ENCODE measurements at places on chromosomes 12 and 14. TPM values are rescaled to one million over a fixed set of nuclear protein-coding genes. Genes with fewer than 3 reads are reported as not detected.

Gene PTPN6
- 28.4 TPM for total RNA-seq

Gene KRT83
- not detected for total RNA-seq

Gene DBX2
- not detected for total RNA-seq

Gene SLC25A47
- not detected for total RNA-seq

GRCh38 chr12:97336900-97337751, 125.5 kb upstream of the RMST start:
- H3K27ac ChIP-seq = no peak overlapping the region
- H3K4me3 ChIP-seq = no peak overlapping the region
- no peaks in the 10 kb centered on the region for H3K36me3 ChIP-seq
- DNase-seq = no peak
- no peaks in the 10 kb centered on the region for H3K27me3 ChIP-seq

- DNase-seq = no peak
- no peak overlapping the region for H3K27ac ChIP-seq
- no peaks in the 10 kb centered on the region for H3K36me3 ChIP-seq
- H3K27me3 ChIP-seq = peaks cover 26% of the 10 kb centered on the region
These were observed 1.7 kb upstream of the SMOC1 start for GRCh38 chr14:69877492-69877891.

DNA sequence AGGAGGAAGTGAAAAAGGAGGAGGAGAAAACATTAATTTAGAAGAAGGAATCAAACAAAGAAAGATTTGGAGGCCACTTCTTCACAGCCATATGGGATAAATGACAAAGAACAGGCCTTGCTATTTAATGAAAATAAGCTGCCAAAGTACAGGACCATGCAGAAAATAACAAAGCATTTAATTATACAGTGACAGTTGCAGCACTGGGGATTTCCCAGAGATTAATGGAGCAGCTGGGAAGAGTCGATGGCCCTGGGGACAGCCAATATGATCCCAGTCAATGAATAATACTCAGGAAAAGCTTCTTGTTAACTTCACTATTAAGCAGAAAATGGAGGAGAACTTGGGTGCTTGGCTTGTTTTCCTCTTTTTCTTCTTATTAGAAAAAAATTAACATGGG, 34.6 kb downstream of the RERG start:
- H3K27ac ChIP-seq = no peak overlapping the region
- H3K36me3 ChIP-seq = no peaks in the 10 kb centered on the region
- H3K4me3 ChIP-seq = no peak overlapping the region
- no peaks in the 10 kb centered on the region for H3K27me3 ChIP-seq
- H3K4me1 ChIP-seq = no peaks in the 10 kb centered on the region
- DNase-seq = no peak

DNA sequence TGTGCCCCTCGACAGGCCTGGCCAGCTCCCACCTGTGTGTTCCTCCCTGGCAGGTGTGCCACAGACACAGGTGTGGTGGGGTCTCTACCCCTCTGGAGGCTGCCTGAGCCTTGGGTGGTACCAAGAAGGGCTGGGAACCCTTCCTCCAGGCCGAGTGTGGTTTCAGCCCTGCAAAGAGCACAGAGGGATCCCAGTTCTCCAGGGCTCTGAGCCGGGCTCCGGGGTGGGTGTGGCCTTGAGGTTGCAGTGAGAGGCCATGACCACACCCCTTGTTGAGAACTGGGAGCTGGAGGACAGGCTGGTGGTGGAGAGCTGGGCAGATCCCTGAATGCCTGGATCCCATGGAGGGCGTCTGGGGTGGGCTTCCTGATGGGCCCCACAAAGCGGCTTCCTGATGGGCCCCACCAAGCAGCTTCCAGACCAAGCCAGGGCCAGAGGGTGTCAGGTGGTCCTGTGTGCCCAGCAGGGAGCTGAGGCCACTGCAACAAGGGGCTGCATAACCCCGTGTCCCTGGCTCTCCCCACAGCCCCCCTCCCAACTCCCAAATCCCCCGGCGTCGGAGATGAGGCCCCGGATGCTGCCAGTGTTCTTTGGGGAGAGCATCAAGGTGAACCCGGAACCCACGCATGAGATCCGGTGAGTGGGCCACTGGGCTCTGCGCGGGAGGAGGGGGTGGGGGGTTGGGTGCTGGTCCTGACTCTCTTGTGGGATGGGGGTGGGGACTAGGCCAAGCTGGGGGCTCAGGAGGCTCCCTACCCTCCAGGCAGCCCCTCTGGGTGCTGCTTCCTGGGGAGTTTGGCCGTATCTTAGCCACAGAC, 16.6 kb downstream of the RFLNA start:
- no peaks in the 10 kb centered on the region for H3K36me3 ChIP-seq
- no peak overlapping the region for H3K4me3 ChIP-seq
- DNase-seq = no peak

DNA sequence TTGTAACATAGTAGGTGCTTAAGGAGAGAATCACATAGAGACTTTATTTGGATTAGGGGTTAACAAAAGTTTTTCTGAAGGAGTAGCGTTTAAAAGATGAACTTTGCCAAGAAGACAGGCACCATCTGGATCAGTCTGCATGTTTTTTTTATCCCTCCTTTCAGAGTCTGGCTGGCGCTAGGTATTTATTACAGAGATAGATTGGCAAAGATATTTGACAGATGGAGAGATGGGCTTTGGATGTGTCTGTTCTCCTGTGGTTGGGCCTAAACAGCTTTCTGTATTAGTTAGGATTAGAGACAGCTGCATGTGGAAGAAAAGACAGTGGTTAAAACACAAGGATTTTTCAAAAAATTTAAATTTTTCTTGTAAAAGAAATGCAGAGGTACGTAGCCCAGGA, 133.9 kb downstream of the C12orf75 start:
- DNase-seq = no peak
- H3K27ac ChIP-seq = no peak overlapping the region
- H3K4me3 ChIP-seq = no peak overlapping the region
- H3K27me3 ChIP-seq = no peaks in the 10 kb centered on the region
- no peaks in the 10 kb centered on the region for H3K4me1 ChIP-seq

GRCh38 chr12:54363618-54364017, 668 bp downstream of the GPR84 start:
- H3K27ac ChIP-seq = no peak overlapping the region
- peaks cover 2% of the 10 kb centered on the region for H3K27me3 ChIP-seq
- H3K4me1 ChIP-seq = no peaks in the 10 kb centered on the region
- no peak for DNase-seq

- no peaks in the 10 kb centered on the region for H3K27me3 ChIP-seq
- H3K4me3 ChIP-seq = no peak overlapping the region
- no peaks in the 10 kb centered on the region for H3K36me3 ChIP-seq
- H3K4me1 ChIP-seq = no peaks in the 10 kb centered on the region
- DNase-seq = no peak
These were observed 156.9 kb downstream of the RASSF9 start for GRCh38 chr12:85679296-85679695.

- H3K27ac ChIP-seq = peak overlapping the region; percentile 41
- no peak for DNase-seq
- H3K36me3 ChIP-seq = no peaks in the 10 kb centered on the region
- no peaks in the 10 kb centered on the region for H3K27me3 ChIP-seq
- H3K4me1 ChIP-seq = peaks cover 32% of the 10 kb centered on the region
- H3K4me3 ChIP-seq = no peak overlapping the region
These were observed 15.7 kb downstream of the ANO6 start for GRCh38 chr12:45231515-45232145.

Measured in H1 (cell line).